ENCODE measurements at places on chromosomes 11 and 22.

DNA sequence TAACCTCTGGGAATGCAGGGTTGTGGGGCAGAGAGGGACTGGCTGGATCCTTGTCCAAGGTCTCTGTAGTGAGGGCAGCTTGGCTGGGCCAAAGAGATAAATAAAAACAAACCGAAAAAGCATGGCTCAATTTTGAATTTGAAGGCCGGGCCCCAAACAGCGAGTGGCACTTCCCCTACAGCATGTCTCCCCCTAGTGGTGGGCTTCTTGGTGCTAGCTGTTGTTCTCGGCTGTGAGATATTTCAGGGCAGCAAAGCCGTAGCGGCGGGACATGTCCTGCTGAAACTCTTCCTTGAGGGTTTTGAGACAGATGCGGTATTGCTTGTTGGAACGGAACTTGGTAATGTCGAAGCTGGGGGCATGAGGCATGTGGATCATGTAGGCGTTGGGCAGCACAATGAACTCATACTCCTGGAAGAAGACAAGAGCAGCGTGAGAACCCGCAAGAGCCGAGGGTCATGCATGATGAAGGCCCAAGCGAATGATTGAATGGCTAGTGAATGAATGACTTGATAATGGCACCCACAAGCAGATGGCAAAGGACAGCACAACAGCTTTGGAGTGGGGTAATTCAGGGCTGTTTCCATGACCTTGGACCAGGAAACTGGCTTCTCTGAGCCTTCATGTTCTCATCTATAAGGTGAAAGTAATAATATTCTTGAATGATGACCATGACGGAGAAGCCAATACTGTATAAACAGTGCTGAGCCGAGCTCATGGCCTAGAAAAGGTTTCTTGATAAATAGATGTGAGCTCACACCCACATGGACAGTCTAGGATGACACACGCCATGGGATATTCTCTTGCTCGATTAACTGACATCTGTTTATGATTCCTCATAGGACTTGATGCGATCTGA, 216.3 kb upstream of the SYN3 start:
- no peak for DNase-seq

DNA sequence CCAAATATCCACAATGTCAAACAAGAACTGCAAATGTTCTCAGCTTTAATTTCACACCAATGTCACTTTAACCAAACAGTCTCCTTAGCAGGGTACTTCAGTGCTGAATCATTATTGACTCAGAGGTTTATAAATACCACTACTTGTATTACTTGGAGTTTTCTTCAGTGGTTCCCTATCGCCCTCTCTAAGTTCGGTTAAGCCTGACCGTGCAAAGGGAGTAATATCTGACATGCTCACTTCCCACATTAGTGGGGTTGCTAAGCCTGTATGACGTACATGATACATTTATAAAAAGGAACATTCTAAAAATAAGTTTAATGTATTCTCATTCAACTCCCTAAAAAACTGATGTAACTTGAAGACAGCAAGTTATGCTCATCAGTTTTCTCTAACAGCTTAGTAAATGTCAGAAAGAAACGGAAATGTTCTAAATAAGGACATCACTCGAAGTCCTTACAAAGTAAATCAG, 93.1 kb upstream of the ZC3H12C start:
- peak; percentile 93 for DNase-seq

DNA sequence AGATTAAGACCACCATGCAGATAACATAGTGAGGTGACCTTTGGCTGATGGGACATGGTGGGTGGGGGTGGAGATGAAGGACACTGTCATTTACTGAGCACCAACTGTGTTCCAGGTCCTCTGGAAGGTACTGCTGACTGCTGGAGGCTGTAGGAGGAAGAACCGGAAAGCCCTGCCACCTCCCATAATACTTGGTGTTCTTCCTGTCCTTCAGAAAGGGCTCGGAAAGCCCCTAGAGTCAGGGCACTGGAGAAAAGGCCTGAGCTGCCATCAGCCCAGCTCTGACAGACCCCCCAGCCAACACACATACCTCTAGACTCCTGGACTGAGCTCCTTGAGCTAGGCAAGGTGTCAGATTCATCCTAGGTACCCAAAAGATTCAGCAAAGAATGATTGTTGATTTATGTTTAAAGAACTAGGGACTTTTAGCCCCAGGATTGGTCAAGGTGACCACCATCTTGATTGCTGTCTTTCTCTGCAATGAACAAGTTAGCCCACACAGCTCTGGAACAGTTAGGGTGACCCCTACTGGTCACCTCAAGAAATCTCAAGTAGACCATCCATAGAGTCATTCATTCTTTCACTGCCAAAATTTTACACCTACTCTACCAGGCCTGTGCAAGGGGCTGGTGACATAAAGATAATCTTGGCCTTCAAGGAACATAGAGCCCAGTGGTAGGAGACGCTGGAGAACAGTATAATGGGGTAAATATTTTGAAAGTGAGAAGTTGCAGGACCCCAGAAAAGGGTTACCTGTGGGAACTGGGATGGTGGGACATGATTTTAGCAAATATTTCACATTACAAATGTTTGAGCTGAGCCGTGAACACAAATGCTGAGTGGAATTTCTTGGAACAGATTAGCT, 39.4 kb downstream of the IRAG1 start:
- peak; percentile 56 for DNase-seq

DNA sequence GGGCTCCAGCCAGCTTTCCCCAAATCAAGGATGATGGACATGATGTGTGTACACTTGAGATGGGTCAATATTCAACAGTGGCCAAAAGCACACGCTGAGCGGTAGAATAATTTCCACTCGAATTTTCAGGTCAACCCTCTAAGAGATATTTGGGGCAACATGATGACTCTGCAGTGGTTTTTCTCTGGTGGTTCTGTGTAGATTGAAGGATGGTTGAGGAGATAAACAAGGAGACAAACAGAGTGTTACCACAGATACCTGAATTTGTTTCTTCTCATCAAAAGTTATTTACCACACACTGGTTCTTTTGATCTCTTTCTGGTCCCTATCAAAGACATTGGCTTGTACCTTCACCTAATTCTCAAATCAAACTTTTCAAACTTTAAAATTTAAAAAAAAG, 242.0 kb downstream of the ETS1 start:
- DNase-seq = no peak

GRCh38 chr22:18997306-18997924, 61.3 kb upstream of the PRODH start:
- no peak for DNase-seq

DNA sequence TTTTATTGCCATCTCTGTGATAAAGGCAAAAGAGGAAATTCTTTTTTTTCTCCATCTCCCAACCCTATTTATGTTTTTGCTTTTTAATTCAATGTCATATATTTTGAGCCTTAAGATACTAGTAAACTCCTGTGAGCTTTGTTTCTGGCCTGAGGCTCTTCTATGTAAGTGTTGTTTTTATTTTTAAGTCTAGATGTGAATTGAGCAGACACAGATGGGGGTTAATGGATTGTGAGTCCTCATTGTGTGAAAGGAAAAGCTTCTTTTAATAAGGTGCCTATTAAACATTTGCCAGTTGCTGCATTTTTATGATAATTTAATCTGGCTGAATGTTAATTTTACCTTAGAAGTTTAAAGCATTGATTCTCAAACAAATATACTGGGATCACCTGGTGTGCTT, 2337.9 kb upstream of the RAG2 start:
- DNase-seq = no peak

- DNase-seq = no peak
These were observed 58.2 kb upstream of the HORMAD2 start for GRCh38 chr22:30021881-30022619.

Data from fibroblast of skin of abdomen (primary cell).